ENCODE measurements at places on chromosomes 1 and 21.
A peak's percentile ranks its signal among the peaks of the same experiment; 100 is the strongest.

- DNase-seq, result no peak
Measured at GRCh38 chr1:164040754-164041153, 518.2 kb upstream of the PBX1 start.

GRCh38 chr21:26453267-26453666, 119.8 kb downstream of the CYYR1 start:
- DNase-seq, result no peak

DNA sequence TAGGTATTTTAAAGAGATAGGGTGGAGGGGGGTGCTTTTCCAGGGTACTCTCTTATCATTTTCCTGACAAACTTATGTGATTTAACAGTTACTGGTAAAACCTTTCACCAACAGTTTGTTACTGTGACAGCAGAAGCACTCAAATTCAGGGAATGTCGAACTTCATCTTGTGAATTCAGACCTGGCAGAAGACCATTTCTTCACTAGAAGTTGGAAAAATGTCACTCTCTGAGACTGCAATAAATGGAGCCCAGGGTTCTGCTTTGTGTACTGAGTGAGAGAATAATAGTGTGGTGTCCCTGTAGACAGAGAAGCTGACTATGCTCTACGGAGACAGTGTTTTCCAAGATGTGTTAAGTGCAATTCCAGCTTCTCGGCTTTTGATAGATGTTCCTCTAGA, 200.2 kb downstream of the ST6GALNAC3 start:
- no peak for DNase-seq

DNA sequence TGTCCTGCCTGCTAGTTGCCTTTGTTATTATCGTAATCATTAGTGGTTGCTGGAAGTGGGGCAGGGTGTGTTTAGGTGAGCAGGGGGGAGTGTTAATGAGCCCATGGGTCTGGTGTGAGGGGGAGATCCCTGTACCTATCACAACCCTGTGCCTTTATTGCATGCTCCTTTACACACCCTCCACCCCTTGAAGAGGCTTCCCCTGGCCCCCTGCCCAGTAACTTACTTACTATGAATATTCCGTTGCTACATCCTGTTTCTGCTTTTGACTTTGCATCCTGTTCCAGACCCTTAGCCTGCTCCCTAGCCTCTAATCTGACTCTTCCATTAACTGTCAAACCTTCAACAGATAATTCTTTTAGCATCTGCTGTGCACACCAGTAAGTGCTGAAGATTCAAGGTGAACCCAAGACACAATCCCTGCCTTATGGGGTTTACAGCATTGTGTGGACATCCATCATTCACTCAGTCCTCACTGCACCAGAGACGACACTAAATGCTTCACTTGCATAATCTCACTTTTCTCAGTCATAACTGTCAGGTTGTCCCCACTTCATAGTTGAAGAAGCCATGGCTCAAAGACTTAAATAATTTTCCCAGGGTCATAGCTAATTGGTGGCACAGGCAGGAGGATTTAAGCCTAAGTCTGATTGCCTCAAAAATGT, 47.9 kb downstream of the CDC7 start:
- no peak for DNase-seq

DNA sequence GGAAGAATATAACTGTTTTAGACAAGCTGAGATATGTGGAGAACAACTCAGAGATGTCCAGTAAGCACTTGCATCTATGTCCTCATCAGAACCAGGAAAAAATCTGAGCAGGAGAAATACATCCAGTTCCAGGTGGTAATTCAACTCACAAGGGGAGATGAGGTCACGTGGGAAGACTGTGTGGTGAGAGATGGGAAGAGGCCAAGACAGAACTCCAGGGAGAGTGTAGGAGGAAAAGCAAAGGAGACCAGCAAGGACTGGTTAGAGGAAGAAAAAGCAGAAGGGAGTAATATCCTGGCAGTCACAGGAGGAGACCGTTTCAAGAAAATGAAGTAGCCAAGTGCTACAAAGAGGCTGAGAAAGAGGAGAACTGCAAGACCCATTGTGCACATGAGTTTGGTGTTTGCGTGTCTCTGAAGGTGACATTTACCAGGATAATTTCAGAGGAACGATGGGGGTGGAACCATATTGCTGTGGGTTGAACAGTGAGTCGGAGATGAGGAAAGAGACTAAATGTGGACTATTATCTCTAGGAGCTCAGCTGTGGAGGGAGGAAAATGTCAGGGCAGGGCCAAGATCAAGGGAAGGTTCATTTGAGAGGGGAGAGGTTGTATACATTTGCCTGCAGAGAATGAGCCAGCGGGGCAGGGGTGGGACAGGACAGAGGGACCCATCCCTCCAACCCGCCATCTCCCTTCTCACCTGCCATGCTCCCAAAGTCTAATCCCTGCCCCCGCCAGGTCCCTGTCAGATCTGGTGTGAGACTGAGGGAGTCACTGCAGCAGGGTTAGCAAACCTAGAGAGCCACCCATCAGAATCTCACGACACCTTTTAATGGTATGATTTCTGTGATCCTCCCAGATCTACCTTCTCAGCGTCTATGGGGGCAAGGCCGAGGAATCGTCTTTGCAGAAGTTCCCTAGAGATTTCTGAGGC, 24.9 kb downstream of the SUSD4 start:
- no peak for DNase-seq

- DNase-seq, result peak; percentile 60
Measured at GRCh38 chr1:22275626-22276395, 132.9 kb upstream of the WNT4 start.

DNA sequence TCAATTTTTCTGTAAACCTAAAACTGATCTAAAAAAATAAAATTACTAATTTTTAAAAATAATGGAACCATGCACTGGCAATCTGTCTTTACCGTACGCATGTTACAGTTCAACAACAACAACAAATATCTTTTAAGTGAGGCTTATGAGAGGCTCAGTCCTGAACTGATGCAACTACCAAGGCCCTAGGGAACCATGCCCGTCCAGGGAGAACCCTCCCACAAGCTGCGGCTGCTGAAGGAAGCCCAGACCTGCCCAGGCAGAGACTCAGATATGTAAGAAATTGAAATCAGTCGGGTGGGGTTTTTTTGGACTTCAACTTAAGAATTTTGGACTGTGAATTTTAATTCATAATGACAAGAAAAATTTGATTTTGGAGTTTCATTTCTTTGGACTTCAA, 91.1 kb downstream of the NPHP4 start:
- DNase-seq, result no peak

Measured in GM19239 (cell line).